ENCODE measurements at places on chromosomes 6 and 20.

DNA sequence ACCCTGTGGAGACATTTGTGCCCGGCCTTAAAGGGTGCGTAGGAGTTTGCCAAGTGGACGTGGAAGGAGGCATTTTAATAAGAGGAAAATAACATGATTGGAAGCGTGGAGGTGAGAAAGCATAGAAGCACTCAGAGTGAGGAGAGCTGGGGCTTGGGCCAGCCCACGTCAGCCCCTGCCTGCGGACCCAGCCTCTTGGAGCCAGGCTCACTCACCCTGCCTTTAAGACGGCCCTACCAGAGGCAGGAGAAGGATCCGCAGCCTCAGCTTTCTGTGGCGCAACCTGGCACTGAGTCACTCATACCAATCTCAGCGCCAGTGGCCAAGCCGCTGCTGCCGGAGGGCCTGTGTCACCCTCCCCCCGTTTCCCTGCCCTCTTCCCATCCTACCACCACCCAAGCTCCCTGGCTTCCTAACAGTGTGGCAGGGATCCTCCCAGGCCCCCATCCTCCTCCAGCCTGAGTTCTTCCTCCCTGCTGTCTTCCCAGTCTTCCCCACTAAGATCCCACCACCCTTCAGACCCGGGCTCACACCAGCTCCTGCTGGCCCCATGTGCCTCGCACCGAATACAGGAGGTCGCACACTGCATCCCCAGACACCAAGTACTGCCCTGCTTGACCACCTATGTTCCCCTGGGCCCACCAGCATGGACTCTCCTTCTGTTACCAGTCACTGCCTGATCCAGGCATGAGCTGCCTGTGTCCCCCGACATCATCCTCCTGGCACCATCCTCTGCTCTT is 285.2 kb downstream of the UST start:
- DNase-seq = peak; percentile 59

DNA sequence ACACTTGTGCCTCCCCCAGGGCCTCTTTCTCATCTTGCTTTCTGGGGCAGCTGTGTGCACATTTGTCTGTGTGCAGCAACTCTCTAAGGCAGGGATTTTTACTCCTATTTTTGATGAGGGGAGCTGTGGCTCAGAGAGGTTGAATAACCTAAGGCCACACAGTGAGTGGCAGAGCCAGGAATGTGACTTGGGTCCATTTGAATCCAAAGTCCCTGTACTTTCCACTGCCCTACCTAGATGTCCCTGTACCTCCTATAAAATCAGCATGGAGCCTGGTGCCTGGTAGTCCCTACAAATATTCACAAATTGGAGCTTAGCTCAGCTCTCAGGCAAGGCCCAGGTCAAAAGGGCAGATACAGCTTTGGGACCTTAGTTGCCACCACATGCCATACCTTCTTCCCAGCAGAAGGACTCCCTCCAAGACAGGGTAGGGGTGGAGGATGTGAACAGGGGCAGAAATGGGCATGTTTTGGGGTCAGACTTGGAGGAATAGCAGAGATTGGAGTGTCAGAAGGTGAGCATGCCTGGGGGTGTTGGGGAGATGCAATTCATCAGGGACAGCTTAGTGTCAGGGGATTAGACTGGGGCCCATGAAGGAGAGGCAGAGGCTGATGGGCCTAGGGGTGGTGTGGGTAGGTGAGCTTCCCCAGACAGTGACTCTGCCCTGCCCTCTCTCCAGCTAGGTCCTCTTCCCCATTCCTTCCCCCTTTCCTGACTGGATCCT is 4.1 kb upstream of the VEGFA start:
- no peak for DNase-seq

DNA sequence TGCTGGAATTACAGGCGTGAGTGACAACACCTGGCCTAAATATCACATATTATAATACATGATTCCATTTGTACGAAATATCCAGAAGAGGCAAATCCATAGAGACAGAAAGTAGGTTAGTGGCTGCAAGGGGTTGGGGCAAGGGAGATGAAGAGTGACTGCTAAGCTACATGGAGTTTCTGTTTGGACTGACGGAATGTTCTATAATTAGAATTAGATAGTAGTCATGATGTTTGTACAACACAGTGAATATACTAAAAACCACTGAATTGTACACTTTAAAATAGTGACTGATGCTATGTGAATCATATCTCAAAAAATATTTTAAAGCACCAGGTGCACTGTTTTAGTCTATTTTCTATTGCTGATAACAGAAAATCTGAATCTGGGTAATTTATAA is 3.7 kb upstream of the HEBP2 start:
- no peak for DNase-seq

DNA sequence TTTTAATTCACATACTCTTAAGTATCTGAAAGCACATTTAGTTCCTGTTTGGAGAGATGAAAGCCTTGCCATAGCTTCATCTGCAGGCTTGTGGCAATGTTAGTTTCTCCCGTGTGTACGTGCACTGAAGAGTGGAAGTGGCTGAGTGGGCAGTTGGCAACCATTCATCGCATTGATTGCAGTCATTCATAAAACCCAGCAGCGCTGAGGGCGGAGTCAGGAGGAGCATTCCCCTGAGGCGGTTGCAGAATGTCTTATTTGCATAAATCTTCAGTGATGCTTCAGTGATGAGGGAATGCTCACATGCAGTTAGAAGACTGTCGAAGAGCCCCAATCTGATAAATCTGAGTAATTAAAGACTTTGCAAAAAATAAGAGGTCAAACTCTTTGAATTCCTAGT is 79.1 kb downstream of the RIMS1 start:
- DNase-seq = no peak

DNA sequence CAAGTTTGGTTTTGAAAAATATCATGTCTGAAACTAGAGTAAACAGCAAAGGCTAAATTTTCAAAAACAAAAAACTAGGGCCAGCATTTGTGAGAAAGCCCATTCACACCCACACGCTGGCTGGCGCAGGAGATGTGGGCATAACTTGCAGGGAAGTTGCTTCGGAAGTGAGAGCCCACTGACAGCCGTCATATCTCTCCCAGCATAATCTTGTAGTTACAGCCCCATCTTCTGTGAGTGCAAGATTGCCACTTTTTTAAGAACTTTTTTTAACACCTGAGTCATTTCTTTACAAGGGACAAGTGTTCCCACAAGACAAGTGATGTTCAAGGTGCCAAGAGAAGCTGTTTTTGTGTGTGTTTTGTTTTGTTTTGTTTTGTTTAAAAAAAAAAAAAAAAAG is 212.5 kb upstream of the CNR1 start:
- DNase-seq = no peak

DNA sequence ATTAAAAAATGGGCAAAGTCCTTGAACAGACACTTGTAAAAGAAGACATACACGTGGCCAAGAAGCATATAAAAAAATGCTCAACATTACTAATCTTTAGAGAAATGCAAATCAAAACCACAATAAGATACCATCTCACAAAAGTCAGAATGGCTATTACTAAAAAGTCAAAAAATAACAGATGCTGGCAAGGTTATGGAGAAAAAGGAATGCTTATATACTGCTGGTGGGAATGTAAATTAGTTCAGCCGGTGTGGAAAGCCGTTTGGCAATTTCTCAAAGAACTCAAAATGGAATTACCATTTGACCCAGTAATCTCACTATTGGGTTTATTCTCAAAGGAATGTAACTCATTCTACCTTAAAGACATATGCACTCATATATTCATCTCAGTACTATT is 166.6 kb downstream of the KHDC1L start:
- no peak for DNase-seq

DNA sequence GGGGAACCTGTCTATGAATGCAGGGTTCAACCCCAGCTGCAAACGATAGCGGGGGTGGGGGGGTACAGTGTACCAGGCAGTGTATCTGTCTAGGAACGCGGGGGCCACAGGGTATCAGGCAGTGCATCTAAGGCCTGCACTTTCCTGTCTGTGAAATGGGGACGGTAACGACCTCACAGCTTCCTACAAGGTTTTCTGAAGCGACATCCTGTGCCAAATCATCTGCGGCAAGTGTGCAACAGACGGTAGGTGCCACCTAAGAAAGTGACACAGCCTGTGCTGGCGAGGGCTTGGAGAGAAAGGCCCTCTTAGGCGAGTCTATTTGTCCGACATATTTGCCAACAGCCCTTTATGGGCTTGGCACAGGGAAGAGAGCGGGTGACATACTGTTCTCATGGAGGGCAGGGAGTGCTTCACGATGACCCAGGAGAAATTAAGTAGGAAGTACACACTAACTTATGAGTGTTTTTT is 3.8 kb downstream of the DIDO1 start:
- DNase-seq = no peak

GRCh38 chr6:160077526-160077925 is 44.1 kb upstream of the SLC22A1 start:
- DNase-seq = no peak

- DNase-seq = no peak
Observed at GRCh38 chr20:38260025-38260377, 534 bp downstream of the KIAA1755 start.
